ENCODE measurements at places on chromosomes 6 and 20.
A peak's percentile ranks its signal among the peaks of the same experiment; 100 is the strongest.

DNA sequence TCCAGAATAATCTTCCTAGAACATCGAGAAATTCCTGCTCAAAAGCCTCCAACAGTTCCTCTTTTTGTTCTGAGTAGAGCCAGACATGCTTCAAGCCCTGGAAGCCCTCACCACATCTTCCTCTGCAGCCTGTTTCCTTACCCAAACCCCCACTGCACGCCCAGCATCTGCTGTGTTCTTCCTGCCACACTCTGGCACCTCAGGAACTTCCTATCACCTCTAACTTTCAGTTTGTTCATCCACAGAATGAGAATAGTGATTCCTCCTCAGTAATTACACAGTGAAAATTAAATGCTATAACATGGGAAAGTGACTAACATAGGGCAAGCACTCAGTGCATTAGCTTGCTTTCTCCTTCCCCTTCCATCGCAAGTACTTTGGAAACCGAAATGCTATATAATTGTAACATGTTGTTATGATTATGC is 26.3 kb downstream of the C6orf89 start:
- DNase-seq = no peak

DNA sequence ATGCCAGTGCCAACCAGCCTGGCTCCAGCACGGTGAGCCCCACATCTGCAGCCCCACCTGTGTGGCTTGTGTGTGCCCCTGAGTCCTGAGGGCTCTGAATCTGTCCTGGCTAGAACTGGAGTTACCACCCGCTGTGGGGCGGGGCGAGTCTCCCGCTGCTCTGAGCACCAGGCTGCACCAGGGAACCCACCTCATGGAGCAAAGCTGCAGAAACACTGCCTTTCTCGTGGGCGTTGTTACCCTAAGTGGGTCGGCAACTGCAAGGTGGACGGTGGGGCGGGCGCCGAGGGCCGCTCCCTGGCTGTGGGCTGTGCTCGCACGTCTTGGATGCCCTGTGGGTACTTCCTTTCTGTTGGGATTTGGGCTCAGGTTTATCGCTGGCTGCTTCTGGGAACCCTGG is 12.7 kb upstream of the ZBTB46 start:
- no peak for DNase-seq

DNA sequence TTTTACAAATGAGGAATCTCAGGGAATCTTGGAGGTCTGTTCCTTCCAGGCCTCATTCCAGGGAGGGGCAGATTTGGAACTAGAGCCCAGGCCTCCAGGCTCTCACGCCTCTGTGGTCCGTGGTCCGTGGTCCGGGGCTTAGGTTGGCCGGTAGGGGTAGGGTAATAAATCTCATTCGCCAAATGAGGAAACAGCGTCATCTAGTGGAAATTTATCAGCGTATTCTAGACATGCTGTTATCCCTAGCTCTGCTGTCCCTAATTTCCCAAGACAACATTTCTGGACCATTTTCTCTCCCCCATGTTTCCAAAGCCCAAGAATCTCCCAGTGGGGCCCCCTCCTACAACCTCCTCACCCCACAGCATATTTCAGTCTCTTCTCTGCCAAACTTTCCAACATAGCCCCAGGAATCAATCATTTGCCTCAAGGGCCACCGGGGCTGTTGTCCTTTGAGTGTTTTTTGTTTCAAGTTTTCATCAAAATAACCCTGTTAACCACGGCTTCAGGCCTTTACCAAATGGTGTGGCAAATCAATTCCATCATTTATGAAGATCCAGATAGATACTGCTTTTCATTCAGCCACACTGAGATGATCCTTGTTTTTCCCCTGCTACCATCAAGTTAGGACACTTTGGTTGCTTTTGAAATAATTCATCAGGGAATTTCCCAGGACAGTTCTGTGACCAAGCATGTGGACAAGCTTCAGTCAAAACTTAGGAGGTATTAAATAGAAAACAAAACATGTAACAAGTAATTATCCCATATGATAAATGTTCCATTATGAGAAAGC is 126.8 kb downstream of the ALDH8A1 start:
- peak; percentile 93 for DNase-seq

GRCh38 chr6:14888575-14889000 is 357.3 kb upstream of the JARID2 start:
- DNase-seq = no peak

DNA sequence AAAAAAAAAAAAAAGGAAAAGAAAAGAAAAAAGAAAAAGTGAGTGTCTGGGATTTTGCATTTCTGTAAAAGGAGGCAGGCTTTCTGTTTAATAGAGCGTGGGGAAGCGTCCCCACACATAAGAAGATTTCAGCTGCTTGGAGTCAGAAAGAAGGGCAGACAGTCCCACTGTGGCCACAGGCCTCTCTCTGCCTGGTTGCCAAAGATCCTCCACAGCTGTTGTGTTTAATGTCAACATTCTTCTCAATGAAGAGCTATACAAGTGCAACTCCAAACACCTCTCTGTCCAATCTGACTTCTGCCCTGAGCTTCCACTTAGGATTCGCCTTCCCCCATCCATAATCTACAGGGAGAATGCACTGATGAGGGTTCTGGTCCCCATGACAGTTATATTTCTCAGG is 64.3 kb upstream of the MLN start:
- DNase-seq = no peak

GRCh38 chr20:34295284-34295683 is 7.9 kb downstream of the AHCY start:
- DNase-seq = no peak

DNA sequence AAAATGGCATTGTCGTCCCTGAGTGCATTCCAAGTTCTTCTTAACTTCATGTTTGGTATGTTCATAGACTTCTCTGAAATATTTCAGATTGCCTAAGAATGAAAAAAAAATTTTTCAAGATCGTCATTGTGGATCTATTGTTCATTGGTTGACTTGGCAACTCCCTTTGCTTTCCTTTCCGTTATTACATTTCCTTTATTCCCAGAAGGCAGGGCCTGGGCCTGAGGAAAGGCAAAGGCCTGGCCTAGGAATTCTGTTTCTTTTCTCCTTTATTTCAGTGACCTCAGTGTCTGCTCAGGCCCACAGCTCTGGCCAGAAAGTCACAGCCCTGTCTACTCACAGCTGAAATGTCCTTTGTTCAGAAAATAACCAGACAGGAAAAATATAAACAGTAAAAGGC is 401.6 kb upstream of the PLCB4 start:
- DNase-seq = no peak

DNA sequence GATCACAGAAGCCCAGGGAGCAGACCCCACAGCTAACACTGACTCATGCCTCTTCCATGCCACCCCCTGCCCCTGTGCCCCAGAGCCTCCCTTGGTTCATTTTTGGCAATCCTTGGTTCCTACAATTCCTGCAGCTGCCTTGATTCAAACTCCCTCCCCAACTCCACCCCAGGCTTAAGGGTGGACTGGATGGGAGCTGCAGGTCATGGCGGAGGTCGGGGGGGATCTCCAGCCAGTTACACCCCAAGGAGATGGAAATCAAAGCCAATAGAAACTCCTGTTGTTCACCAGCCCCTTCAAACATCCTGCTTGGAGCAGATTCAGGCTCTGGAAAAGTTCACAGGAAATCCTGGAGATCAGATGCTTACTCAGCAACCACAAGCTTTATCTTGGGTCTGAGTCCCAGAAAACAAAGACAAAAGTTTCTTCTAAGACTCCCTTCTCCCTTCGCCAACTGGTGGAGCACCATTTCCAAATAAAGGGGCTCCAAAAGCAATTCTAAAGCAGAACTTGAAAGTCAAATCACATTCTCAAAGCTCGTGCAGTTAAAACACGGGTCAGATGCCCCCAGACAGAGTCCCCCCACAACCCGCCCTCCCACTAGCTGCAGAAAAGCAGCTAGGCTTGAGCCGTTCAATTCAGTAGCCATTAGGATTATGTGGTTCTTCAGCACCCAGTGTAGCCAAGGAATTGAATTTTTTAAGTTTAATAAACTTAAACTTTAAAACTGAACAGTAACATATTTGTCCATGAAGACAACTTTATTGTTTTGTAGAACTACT is 149.5 kb downstream of the ANKRD60 start:
- DNase-seq = peak; percentile 55

DNA sequence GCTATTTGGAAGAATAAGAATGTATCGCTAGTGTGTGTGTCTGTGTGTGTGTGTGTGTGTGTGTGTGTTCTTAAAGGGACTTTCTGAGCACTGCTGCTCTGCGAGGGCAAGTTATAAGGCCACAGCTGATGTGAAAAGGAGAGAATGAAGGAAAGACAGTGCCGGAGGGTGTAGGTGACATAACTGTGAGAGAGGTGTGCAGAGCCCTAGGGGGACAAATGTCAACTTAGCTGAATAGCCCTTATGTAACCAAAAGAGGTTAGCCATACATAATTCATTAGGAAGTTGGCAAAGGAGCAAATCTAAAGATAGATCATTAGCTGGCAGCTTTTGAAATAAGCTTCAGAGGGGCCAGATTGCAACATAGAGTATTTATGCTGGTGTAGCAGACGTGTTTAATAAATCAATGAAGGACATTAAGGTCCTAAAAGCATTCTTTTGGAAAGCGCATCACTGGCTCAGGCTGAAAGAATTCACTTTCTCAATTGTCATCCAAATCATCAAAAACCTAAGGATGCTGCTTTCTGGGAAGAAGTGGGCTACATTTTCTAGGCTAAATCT is 81.0 kb downstream of the NDUFAF5 start:
- DNase-seq = peak; percentile 82

DNA sequence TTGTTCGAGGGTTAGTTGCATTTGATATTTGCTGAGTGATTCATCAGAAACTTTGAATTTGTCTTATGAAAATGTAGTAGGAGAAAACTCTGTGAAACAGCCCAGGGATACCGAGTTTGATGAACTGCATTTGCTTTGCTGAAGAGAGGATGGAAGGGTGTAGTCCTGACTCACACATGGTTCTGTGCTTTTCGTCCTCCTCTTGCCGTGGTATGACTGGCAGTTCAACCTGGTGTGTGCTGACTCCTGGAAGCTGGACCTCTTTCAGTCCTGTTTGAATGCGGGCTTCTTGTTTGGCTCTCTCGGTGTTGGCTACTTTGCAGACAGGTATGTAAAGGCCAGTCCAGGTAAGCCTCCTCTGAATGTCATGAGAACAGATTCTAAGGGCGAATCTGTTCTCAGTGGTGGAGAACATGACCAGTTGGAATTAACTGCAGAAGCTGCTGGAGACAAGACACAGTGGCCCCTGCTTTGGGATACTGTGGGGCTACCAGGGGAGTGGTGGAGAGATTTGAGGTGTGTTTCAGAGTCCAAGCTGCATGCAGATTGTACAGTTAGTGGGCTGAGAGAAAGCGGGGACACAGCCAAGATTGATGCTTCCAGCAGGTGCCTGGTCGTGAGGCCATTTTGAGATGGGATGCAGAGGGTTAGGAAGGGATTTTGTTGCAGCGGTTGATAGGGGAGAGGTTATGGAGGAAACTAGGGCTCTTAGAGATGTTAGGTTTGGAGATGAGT is 8.4 kb downstream of the SLC22A1 start:
- no peak for DNase-seq

- DNase-seq = no peak
These were observed 741.9 kb upstream of the MARCKS start for GRCh38 chr6:113115196-113115595.

DNA sequence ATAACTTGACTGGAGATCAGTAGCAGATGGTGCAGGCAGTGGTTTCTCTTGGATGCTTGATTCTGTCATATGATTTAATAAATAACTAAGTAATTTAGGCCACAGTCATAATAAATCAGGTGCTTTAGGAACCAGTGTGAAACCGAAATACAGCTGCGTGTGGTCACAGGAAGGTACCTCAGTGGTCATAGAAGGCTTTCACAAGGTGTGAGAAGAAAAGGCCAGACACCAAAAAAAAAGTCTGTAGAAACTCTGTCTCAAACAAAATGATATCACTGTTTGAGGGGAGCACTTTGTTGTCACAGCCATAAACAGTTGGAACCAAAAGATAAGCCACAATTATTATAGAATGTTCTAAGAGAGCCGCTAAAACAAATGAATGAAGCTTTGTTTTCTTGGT is 56.5 kb downstream of the ARMC2 start:
- DNase-seq = no peak

DNA sequence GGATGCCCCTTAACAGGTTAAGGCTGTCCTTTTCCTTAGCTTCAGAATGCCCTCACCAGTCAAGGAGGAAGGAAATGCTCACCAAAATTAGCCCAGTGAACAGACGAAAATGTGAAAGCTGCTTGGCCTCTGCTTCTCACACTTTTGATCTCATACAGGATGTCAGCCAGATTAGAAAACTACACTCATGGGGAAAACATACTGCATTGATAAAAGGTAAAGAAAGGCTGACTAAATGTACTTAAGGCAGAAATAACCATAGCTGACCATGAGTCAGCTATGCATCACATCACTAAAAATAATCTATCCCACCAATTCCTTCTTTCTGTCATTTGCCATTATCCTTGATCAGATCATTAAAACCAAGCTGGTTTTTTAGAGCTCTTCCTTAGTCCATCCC is 198.4 kb upstream of the TENT5A start:
- DNase-seq = peak; percentile 88

- DNase-seq = peak; percentile 74
These were observed 535.4 kb downstream of the EPM2A start for GRCh38 chr6:145199961-145200360.

DNA sequence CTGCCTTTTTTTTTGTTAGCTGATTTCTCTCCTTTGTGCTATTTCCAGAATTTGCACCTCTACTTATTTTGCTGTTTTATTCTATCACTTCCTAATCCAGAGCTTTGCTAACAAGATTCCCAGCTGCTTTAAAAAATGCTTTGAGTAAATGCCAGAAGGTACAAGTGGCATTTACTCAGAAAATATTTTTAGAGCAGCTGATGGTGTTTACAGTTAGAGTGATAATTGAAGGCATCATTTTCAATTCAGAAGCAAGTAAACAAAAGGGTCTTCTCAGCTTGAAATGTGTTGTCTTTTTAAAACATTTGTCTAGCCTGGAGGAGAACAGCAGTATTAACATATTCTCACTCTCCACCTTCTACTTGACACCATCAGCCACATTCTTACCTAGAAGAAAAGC is 99.9 kb downstream of the OTOR start:
- no peak for DNase-seq

DNA sequence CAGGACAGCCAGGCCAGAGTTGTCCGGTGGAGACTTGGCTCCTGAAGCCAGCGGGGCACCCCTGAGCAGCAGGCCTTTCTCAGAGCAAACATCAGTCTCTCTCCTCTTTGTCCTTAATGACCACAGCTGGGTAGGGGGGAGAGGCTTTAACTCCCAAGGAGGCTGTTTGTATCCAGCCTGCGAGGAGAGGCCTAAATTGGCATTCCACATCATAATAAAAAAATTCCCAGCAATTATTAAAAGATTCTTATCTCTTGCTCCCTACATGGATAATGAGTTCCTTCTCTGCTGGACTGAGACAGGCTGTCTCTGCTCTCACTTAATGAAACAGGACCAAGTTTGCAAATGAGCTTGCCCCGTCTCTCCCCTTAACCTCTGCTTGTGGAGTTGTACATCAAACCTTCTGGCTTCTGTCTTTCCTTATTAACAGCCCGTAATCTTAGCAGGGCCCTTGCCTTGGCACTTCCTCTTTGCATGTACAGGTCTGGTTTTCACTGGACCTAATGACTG is 838.2 kb downstream of the MAFB start:
- DNase-seq = no peak

GRCh38 chr6:135527116-135527959 is 29.8 kb upstream of the AHI1 start:
- no peak for DNase-seq

All from fibroblast of mammary gland (primary cell).